CD8-positive, alpha-beta memory T cell (primary cell): ENCODE measurements at places on chromosomes 1 and 21. TPM values are rescaled to one million over a fixed set of nuclear protein-coding genes. Genes with fewer than 3 reads are reported as not detected.
A peak's percentile ranks its signal among the peaks of the same experiment; 100 is the strongest.

- H3K27me3 ChIP-seq = no peaks in the 10 kb centered on the region
- DNase-seq = no peak
- H3K36me3 ChIP-seq = peaks cover 42% of the 10 kb centered on the region
- no peaks in the 10 kb centered on the region for H3K4me1 ChIP-seq
- H3K4me3 ChIP-seq = no peak overlapping the region
- H3K27ac ChIP-seq = no peak overlapping the region
These were observed 12.7 kb downstream of the CFAP298 start for GRCh38 chr21:32599526-32599925.

PROX1 gene
- total RNA-seq = not detected

GRCh38 chr21:23394458-23394857, 2212.8 kb downstream of the MRPL39 start:
- H3K4me1 ChIP-seq = no peaks in the 10 kb centered on the region
- no peak for DNase-seq
- no peaks in the 10 kb centered on the region for H3K36me3 ChIP-seq
- no peak overlapping the region for H3K27ac ChIP-seq
- H3K27me3 ChIP-seq = no peaks in the 10 kb centered on the region

TAS1R3 gene
- 0.62 TPM for total RNA-seq

OR2T11 gene
- total RNA-seq = not detected

DNA sequence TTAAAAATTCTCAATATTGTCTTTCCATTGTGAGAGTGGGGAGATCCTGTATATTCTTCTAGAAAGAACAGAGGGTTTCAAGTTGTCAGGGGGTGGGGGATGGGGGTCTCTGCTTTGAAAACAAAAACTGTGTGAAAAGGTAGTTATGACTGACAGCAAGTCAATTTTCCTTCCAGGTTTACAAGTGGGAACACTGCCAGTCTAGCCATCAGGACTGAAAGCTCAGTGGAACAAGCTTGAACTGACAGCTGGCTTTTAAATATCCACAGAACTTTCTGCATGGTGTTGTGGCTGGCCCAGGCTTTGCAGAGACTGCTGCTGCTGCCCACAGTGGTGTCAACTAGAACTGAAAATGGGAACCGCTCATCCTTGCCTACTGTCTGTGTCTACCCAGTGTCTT, 162.6 kb downstream of the TNR start:
- no peaks in the 10 kb centered on the region for H3K4me1 ChIP-seq
- no peaks in the 10 kb centered on the region for H3K36me3 ChIP-seq
- H3K4me3 ChIP-seq = no peak overlapping the region
- DNase-seq = no peak
- no peak overlapping the region for H3K27ac ChIP-seq

LCE2B gene
- total RNA-seq = not detected

DNA sequence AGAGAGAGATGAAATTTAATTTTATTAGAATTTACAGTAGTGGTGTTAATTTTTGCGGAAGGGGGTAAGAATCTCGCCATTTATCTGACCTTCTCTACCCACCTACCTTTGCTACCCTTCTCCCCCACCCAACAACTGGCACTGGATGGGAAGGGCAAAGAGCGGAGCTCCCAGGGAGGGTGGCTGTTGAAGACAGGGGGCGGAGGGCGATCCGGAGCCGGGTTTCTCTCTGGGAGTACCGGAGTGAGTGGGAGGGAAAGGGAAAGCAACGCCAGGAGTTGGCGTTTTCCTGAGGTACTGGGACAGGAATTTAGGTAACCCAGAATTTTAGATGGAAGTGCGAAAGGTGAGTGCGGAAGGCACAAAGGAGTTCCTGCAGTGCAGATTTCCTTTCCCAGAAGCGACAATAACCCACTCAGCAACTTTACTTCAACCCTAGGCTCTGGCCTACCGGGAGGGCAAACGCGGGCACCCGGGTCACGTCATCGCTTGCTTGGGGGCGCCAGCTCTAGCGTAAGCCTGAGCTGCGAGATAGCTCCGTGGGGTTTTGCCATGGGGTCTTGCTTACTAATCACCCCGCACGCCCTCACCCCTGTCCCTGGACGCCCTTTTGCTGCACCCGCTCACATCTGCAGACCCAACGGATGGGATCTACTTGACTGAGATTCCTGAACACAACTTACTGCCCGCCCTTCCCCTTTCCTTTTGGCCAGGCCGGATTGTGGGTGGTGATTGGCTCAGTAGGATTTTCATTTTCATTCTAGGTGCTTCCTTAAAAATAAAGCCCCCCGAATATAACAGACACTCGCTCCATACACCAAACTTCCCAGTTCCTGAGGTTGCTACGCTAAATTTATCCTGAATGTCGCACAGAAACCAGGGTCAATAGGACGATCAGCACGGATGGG, 413.0 kb upstream of the ESRRG start:
- DNase-seq = no peak
- no peak overlapping the region for H3K27ac ChIP-seq
- no peaks in the 10 kb centered on the region for H3K36me3 ChIP-seq
- H3K27me3 ChIP-seq = peaks cover 17% of the 10 kb centered on the region
- no peak overlapping the region for H3K4me3 ChIP-seq
- H3K4me1 ChIP-seq = no peaks in the 10 kb centered on the region

DNA sequence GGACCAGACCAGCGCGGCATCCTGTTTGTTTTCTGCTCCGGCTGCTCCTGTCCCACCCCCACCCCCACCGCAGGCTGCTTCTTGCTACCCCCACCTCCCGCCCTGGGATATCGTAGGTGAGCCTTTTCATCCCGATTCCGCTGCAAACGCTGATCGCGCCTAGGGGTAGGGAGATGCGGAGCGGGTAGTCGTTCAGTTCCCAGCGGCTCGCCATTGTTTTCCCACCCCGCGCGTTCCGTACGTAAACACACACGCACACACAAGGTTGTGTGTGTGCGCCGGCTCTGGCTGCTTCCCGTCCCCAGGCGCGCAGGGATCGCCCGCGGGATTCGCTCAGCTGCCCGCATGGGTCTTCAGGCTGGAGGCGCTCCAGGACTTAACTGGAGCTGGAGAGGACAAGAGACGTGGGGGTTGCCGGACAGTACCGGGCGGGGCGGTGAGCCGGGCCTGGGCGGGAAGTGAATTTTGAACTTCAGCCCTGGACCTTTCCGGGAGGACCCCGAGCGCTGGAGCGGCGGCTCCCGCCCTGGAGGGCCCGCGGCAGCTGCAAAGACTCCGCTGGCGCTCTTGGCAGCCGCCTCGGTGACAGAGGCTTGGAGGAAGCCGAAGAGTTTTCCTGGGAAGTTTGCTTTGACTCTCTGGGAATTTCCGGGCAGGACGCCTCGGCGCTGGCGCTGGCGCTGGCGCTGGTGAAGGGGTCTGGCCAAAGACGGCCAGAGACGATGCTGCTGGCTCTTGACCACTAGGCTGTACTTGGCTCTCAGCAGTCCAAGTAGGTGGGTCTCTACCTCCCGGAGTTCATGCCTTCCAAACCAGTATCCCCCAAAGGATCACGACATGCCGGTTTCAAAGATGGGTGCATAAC, 1.6 kb downstream of the SOX13 start:
- no peaks in the 10 kb centered on the region for H3K36me3 ChIP-seq
- DNase-seq = no peak
- H3K4me1 ChIP-seq = peaks cover 12% of the 10 kb centered on the region
- peaks cover 14% of the 10 kb centered on the region for H3K27me3 ChIP-seq
- peak overlapping the region; percentile 55 for H3K4me3 ChIP-seq

GRCh38 chr1:234962340-234962989, 166.2 kb downstream of the TOMM20 start:
- no peaks in the 10 kb centered on the region for H3K27me3 ChIP-seq
- H3K27ac ChIP-seq = peak overlapping the region; percentile 82
- peaks cover 57% of the 10 kb centered on the region for H3K4me1 ChIP-seq
- DNase-seq = no peak

E2F2 gene
- 19.6 TPM for total RNA-seq

GRCh38 chr1:159869173-159869572, 6.7 kb upstream of the VSIG8 start:
- no peaks in the 10 kb centered on the region for H3K27me3 ChIP-seq
- no peaks in the 10 kb centered on the region for H3K36me3 ChIP-seq
- H3K4me1 ChIP-seq = peaks cover 14% of the 10 kb centered on the region
- H3K4me3 ChIP-seq = no peak overlapping the region

DNA sequence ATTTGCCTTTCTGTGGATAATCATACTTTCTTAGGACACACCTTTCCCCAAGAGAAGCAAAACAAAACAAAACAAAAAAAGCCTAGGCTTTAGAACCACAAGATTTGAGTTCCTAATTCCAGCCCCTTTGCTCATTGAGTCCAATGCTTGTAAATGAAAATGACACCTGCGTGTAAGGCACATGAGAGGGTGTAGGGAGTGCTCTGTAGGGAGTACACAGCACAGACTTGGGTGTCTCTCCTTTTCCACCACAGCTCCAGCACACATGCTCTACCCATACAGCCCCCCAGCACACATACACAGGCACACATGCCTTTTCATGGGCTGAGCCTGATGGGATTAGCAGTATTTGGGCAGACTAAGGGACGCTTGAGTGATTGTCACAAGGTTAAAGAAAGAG, 9.2 kb upstream of the NGF start:
- H3K4me1 ChIP-seq = no peaks in the 10 kb centered on the region
- no peak overlapping the region for H3K27ac ChIP-seq
- H3K36me3 ChIP-seq = no peaks in the 10 kb centered on the region
- no peaks in the 10 kb centered on the region for H3K27me3 ChIP-seq
- no peak overlapping the region for H3K4me3 ChIP-seq

PRAMEF25 gene
- total RNA-seq = not detected

GRCh38 chr1:81978945-81979344, 178.2 kb downstream of the ADGRL2 start:
- H3K4me1 ChIP-seq = no peaks in the 10 kb centered on the region
- no peaks in the 10 kb centered on the region for H3K36me3 ChIP-seq
- no peak overlapping the region for H3K4me3 ChIP-seq
- DNase-seq = no peak
- H3K27ac ChIP-seq = no peak overlapping the region

DNA sequence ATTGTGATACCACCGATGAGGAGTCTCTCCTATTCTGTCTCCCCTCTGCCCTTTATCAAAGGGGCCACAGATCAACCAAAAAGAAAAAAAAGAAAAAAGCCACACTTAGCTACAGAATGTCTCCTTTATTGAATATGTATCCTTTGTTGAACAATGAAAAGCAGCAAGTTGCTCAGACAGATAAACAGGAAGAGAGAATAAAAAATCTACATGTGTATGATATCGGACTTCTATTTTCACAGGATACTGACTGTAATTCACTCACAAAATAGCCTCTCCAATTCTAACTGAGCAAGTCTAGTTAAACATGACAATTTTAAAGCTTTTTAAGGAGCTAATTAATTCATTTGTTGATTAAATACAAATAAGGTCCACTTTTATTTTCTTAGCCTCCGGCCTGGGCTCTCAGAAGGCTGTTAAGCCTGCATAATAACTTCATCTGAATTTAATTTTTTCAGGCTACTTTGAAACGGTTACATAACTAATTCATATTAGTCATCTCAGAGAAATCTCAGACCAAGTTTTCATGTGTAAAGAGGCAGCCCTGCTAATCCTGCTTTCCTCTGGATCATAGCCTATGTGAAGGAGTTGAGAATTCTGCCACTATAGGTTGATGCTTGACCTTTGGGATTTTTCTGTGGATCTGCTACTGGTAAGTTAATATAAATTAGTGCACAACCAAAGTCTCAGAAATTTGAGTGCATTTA, 304.1 kb upstream of the NR5A2 start:
- H3K27me3 ChIP-seq = no peaks in the 10 kb centered on the region
- no peaks in the 10 kb centered on the region for H3K36me3 ChIP-seq
- H3K4me3 ChIP-seq = no peak overlapping the region
- no peak for DNase-seq

CCDC30 gene
- total RNA-seq = 1.9 TPM

FCGR3A gene
- 0.58 TPM for total RNA-seq

PPFIA4 gene
- 1.5 TPM for total RNA-seq

DNA sequence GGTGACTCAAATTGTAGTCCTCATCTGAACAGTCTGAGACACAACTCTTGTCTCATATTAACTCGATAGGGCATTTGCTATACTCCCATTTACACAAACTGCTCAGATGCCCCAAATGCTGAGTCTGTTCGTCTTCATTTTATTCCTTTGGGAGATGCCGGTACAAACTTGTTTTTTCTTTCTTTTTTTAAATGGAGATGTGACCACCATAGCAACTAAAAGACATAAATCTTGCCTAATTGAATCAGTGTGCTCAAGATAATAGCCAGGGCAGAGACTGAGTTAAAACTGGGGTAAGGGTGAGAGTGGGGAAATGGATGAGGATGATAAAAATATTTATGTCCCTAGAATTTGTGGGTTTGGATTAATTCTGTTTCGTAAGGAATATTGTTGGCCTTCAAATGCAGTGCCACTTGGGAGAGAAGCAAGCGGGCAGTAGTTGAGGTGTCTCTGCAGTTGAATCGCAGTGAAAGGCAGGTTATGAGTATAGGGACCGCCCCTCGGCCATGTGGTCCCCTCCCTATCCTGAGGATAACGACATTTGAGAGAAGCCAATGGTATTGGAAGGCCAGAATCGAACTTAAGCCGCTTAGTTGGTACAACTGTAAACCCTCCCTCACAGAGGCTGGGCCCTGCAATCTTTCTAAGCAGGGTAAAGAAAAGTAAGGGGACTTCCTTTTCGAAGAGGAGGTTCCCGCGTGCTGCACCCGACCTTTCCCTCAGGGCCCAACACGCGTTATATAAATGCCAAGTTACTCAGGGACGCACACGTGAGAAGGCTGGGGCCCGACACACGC, 859 bp upstream of the LRRC8B start:
- peaks cover 38% of the 10 kb centered on the region for H3K4me1 ChIP-seq
- peak overlapping the region; percentile 94 for H3K4me3 ChIP-seq
- no peaks in the 10 kb centered on the region for H3K27me3 ChIP-seq
- no peaks in the 10 kb centered on the region for H3K36me3 ChIP-seq
- DNase-seq = peak; percentile 34
- peak overlapping the region; percentile 90 for H3K27ac ChIP-seq

DNA sequence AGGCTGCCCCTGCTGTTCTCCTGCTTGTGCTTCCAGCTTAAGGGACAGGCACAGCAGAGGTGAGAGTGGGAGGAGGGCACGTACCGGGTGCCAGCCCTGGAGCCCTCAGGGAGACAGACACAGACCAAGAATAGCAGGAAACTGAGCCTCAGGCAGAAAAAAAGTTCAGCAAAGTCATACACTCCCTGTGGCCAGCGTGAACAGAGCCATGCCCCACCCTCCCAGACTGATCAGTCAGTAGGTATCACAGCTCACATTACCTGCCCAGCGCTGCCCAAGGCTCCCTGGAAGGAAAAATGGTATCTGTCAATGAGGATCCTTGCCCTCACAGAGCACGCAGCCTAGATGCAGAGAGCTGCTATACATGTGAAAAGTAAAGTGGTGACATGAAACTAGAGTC, 1.3 kb downstream of the UBL4B start:
- no peaks in the 10 kb centered on the region for H3K27me3 ChIP-seq
- no peak for DNase-seq
- no peaks in the 10 kb centered on the region for H3K36me3 ChIP-seq
- H3K4me3 ChIP-seq = no peak overlapping the region
- no peaks in the 10 kb centered on the region for H3K4me1 ChIP-seq

CAMSAP2 gene
- total RNA-seq = 3.1 TPM
